ENCODE measurements at places on chromosomes 16 and 17. TPM values are rescaled to one million over a fixed set of nuclear protein-coding genes. Genes with fewer than 3 reads are reported as not detected.

RAB40C gene
- total RNA-seq, result 9.8 TPM

PPP1R1B gene
- total RNA-seq, result 0.26 TPM

TP53TG3D gene
- 1.5 TPM for total RNA-seq

TLK2 gene
- total RNA-seq, result 47.5 TPM

RUNDC1 gene
- 8.8 TPM for total RNA-seq
